ENCODE measurements at places on chromosomes 7 and 10.

GRCh38 chr10:62772186-62772974 is 32.1 kb upstream of the ADO start:
- DNase-seq: no peak

GRCh38 chr10:49518982-49519578 is 19.8 kb downstream of the ERCC6 start:
- DNase-seq: no peak

DNA sequence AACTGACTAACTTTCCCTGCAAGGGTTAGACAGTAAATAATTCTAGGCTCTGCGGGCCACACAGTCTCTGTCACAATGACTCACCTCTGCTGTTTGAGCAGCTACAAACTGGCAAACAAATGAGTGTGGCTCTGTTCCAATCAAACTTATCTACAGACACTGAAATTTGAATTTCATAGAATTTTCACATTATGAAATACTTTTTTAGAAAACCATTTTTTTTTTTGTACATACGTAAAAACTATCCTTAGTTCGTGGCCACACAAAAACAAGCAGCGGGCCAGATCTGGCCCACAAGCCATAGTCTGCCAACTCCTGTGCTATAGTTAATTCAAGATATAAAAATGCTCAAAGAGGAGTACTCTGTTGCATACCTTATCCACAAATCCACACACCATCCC is 32.6 kb downstream of the PIP4K2A start:
- no peak for DNase-seq

GRCh38 chr7:43577485-43577951 is 5.4 kb upstream of the STK17A start:
- DNase-seq: no peak

- DNase-seq: no peak
Observed at GRCh38 chr10:44853148-44853734, 57.9 kb upstream of the TMEM72 start.

- DNase-seq: no peak
Observed at GRCh38 chr10:82402906-82403401, 528.0 kb downstream of the NRG3 start.

GRCh38 chr10:99123851-99124250 is 111.8 kb downstream of the HPSE2 start:
- DNase-seq: no peak

GRCh38 chr10:78470267-78471103 is 436.8 kb downstream of the RPS24 start:
- no peak for DNase-seq

DNA sequence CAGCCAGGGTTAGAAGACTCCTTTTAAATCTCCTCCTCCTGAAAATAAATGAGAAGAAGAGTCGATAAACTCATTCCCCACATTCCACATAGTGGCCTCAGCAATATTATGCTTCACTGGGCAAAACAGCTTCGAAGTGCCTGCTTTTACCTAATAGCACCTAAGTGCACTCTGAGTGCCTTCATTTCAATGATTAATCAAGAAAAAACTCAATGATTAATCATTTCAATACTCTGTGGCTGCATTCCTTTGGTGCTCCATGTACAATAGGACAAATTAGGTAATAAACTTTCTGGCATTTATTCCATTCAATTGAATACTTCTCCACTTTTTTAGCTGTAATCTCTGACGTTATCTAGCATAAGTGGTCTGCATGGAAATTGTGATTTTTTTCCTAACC is 174.6 kb downstream of the CCDC71L start:
- DNase-seq: no peak

DNA sequence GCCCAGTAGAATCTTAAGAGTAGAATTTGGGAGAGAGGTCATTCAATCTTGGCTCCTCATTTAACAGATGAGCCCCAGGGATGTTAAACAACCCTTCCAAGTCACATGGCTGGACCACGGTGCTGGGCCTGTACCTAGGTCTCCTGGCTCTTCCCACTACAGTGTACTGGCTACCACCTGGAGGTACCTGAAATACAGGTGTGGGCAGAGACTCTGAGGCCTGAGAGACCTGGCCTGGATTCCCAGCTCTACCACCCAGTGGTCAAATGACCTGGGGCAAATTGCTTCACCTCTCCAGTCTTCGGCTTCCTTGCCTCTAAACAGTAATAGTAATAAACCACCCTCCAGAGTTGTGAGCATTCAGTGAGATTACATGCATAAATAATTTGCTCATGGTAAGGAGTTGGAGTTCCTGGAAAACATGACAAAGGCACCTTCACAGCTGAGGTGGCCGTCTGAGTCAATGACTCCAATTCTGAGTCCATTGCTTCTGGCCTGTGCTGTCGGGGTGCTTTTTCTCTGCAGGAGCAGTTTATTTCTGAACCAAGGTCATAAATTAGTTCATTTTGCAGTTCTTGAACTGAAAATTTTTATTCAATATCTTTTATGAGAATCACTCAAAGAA is 2.7 kb downstream of the GOT1 start:
- DNase-seq: no peak

- no peak for DNase-seq
Observed at GRCh38 chr7:39733881-39734632, 110.7 kb downstream of the RALA start.

- no peak for DNase-seq
Observed at GRCh38 chr7:36863901-36864701, 139.8 kb upstream of the AOAH start.

DNA sequence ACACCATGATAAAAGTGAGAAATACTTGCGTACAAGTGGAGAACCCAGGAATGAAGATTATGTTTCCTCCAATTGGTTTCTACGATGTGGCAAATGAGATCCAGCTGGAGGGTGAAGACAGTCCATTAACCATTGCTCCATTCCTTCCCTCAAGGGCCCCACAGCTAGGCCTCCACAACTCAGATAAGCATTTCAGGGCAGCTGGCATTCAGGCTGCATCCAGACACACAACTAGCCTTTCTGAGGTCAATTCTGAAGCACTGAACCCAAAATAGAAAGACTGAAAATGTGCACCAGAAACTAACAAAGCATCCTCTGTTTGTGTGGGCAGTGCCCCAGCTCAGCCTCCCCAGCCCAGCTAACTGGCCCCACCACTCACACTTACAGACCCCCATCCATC is 94.8 kb downstream of the GSAP start:
- DNase-seq: no peak

DNA sequence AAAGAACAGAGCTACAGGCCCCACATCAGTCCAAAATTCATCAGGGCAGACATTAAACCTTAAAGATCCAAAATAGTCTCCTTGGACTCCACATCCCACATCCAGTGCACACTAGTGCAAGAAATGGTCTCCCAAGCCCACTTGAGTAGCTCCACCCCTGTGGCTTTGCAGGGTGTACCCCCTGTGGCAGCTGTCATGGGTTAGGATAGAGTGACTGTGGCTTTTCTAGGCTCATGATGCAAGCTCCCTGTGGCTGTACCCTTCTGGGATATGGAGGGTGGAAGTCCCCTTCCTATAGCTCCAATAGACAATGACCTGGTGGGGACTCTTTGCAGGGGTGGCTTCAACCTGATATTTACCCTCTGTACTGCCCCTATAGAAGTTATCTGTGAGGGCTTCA is 128.8 kb upstream of the DKK1 start:
- no peak for DNase-seq
